ENCODE measurements at places on chromosomes 3 and 15.

GRCh38 chr3:148642214-148642613 is 55.5 kb upstream of the AGTR1 start:
- no peak for DNase-seq

- DNase-seq: no peak
These were observed 107.6 kb upstream of the ZBTB20 start for GRCh38 chr3:115254492-115255196.

DNA sequence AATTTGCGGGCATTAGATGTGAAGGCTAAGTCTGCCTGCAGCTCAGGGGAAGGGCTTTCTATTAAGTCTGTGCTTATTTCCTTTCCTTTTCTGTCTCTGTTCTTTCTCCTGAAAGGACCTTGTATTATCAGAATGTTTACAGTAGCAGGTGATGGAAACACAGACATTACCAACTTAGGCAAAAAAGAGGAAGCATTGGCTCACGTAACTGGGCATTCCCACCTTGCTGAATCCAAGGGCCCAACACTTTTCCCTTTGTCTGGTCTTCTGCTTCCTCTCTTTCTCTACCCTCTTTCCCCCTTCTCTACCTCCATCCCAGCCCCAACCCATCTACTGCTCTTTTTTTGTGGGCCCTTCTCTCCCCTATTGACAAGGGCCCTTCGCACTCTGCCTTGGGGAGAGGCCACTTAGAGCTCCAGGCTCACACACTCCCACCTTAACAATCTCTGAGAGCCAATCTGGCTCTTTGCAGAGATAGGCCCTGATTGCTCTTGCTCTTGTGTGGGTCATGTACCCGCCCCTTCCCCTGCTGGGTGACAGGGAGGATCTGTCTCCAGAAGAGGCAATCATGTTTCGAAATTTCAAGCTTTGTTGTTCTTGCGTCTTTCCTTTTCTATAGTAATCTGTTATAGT is 35.0 kb downstream of the ACAA1 start:
- DNase-seq: no peak

DNA sequence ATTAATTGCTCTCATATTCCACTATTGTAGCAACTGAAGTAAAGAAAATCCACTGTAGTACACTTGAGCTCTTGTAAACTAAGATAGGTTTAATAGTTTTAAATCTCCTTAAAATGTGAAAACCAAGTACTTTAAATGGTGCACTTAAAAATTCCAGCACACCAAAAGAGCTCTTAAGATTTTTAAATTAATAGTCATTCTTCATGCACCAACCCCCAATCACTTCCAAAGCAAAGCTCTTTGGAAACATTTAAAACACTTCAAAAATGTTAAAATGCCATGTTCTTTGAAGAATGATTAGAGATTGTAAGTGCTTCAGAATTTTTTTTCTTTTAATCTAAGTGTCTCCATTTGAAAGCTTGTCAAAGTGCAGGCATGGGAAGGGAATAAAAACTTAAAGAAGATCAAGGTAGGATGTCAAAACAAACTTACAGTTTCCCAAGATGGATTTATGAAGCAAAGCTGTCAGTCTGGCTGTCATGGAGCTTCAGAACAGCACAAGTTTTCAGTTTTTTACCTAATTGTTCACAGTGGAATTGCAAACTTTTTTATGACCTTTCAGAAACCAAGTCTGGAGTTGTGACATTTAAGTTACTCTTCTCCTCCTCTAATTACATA is 84.3 kb downstream of the ARPP21 start:
- no peak for DNase-seq

DNA sequence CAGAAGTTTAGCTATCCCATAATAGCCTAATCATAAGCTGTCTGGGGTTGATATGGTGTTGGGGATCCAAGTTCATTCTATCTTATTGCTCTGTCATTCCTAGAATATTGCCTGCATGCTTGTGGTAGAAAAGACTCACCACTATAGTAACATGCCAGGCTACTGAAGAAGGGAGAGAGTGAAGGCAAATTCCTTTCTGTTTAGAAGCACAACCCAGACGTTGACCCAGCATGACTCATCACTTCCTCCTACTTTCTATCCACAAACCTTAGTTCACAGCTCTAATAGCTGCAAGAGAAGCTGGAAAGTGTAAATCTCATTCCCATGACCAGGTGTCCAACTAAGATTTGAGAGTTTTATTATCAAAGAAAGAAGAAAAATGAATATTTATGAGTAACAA is 57.8 kb upstream of the NMD3 start:
- DNase-seq: no peak

All from CD4-positive, alpha-beta T cell (primary cell).